ENCODE measurements at places on chromosomes 6 and 20.

- DNase-seq = no peak
Measured at GRCh38 chr20:8473459-8473858, 341.4 kb downstream of the PLCB1 start.

GRCh38 chr6:25287941-25288340 is 8.8 kb downstream of the CARMIL1 start:
- DNase-seq = no peak

DNA sequence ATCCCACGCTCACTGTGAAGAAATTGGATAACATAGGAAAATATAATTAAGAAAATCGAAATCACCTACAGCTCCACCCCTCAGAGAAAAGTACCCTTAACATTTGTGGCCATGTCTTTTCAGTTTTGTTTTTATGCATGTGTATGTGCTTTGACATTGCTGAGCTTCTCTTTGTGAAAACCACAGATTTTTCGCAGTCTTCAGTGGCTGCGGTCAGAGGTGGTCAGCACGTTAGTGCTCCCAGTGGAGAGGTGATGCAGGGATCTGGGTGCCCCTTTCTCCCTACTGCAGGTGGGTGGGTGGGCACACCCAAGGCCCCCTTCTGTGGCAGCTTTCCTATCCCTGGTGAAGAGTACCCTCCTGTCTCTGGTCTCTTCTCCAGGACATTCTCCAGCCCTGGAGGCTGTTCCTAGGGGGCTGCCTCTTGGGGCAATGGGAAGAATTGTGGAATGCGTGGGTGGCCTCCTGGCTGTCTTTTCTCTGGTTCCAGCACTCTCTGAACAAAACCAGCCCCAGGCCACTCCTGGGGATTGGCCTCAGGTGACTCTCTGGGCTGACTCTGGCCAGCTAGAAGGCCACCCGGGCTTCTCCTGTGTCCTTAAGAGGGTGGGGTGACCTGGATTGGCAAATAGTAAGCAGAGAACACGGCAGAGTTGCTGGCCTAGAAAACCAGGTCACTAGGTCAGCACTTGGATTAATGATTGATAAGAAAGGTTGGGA is 49.8 kb upstream of the FANCE start:
- no peak for DNase-seq

- no peak for DNase-seq
Measured at GRCh38 chr6:153167907-153168306, 36.8 kb upstream of the RGS17 start.

GRCh38 chr6:135129136-135129856 is 51.8 kb upstream of the MYB start:
- DNase-seq = no peak

- no peak for DNase-seq
Measured at GRCh38 chr6:120875900-120876299, 458.4 kb downstream of the TBC1D32 start.

GRCh38 chr6:44859901-44860410 is 468.2 kb upstream of the RUNX2 start:
- no peak for DNase-seq

DNA sequence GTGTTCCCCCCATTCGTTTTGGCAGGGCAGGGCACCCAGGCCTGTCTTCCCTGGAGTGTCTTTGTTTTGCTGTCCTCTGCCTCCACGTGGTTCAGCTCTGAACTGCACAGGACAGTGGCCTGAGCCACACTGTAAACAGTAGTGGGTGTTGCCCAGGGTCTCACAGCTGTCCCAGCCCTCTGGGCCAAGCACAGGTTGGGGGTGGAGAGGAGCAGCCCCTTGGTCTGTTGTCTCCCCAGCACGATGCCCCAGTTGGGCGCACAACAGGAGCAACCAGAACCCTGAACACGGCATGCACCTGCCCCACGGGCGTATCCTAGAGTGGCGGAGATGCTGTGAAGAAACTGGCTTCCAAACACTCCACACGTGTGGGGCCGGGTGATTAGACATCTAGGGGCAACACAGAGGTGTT is 14.4 kb downstream of the CCDC167 start:
- DNase-seq = no peak

DNA sequence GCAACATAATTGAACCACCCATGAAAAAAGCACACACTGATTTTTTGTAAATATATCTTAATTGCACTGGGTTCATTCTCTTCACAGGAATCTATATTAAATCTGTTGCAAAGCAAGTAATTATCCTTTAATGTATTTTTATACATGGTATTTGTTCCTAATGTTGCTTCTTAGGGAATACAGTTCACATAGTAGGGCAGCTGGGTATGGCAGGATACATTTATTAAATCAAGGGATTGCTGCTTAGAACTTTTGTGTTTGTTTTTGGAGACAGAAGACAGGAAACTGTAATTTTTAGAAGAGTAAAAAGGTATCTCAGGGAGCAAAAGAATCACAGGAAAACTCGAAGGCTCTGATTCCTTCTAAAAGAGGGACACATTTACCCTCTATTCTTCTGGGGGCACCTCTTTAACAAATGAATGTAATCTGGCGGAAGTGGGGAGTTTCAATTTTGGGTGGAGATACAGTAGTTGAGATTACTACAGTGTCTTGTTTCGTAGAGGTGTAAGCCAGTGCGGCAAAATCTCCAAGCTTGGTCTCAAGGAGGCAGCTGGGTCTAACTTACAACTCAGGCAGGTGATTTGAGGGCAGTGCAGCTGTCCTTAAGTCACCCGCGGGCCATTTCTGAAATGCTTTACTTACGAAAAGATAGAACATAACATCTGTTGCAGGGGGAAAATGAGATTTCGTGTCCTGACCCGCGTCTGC is 812 bp upstream of the SMIM13 start:
- no peak for DNase-seq
